Activated CD4-positive, alpha-beta T cell treated with anti-CD3 and anti-CD28 coated beads for 36 hours (primary cell): ENCODE measurements at places on chromosomes 1 and 21. TPM values are rescaled to one million over a fixed set of nuclear protein-coding genes. Genes with fewer than 3 reads are reported as not detected.
A peak's percentile ranks its signal among the peaks of the same experiment; 100 is the strongest.

MEAF6 gene
- 66.8 TPM for total RNA-seq

EPHA10 gene
- total RNA-seq = 0.51 TPM

RORC gene
- 3.8 TPM for total RNA-seq

NR1I3 gene
- total RNA-seq = not detected

TENT5C gene
- total RNA-seq = 6.0 TPM

HNRNPCL4 gene
- total RNA-seq = not detected

FOXD2 gene
- total RNA-seq = 0.07 TPM

ZC3H12A gene
- total RNA-seq = 31.2 TPM

DNA sequence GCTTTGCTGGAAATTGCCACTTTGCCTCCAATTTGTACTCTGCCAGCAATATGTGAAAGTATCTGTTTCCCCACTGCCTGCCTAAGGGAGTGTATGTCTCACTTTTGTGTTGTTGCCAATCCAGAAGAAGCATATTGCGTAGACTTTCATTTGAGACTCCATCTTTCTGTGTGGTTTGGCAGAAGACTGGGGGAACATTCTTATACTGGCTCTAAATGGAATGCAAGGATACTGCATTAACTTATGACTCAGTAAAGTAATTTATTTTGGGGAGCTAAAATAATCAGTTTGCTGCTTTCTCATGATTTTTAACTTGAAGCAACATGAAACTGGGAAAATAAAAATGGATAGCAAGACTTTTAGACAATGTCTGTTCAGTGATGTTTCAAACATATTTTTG, 107.7 kb upstream of the TMPRSS2 start:
- DNase-seq = no peak

DNA sequence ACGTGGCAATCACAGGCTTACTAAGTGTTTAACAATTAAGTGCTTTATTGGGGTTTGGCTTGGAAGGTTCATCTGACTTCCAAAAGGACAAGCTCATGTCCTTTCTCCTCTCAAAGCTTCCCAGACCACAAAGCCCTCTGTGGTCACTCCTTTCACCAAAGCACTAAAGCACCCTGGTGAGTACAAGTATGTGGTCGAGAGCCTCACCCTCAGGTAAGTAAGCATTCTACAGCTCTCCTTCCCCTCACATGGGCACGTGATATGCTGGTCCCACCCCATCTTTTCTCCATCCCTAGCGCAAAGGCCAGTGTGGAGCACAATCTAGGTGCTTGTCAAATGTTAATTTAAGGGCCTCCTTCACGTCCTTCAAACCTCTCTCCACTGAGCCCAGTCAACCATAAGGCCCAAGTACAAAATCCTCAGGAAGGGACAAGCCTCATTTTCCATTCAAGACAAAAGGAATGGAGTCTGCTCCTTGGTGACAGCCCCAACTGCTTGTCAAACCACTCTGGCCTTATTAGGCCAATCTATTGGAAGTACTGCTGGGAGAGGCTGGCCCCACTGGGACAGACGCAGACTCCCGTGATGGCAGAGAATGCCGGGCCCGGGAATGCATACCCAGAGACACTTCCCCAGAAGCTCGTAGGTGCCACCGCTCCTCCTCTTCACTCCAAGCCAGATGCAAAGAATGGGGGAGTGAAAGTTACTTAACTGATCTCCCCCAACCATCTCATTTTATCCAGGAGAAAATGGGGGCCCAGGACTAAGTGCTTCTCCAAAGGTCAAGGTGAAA, 7.8 kb downstream of the STMN1 start:
- no peak for DNase-seq

GRCh38 chr1:204473400-204473965, 21.1 kb downstream of the PIK3C2B start:
- no peak for DNase-seq

GRCh38 chr21:17250778-17251241, 262.0 kb upstream of the CXADR start:
- no peak for DNase-seq

DNA sequence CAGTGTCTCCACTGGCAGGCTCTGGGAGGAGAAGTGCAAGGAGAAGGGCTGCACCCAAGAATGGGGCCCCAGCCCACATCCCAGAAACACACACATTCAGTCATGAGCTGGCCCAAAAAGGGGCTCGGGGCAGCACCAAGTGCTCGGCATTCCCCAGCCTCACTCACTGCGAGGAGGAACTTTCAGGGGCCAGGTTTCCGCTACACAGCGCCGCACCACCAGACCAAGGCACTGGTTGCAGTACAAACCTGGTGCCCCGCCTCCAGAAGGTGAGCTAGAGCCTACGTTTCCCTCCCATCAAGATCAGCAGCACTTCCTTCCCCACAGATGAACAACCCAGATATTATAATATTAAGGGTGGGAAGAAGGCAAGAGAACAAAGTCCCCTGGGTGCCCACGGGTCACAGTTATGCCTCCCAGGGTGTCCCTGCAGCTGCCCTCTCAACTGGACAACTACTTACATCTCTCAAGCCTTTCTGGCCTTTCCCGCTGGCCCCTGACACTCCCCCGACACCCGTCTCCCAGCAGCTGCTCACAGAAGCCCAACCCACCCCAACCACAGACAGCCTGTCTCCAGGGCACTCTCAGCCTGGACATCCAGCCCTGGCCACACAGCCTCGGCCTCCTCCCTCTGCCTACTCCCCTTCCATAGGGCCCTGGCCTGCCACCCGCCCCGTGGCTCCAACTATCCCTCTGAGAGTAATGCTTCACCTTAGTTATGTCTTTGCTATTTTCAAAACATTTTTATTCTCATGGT, 3.8 kb downstream of the PBXIP1 start:
- DNase-seq = peak; percentile 83

DNA sequence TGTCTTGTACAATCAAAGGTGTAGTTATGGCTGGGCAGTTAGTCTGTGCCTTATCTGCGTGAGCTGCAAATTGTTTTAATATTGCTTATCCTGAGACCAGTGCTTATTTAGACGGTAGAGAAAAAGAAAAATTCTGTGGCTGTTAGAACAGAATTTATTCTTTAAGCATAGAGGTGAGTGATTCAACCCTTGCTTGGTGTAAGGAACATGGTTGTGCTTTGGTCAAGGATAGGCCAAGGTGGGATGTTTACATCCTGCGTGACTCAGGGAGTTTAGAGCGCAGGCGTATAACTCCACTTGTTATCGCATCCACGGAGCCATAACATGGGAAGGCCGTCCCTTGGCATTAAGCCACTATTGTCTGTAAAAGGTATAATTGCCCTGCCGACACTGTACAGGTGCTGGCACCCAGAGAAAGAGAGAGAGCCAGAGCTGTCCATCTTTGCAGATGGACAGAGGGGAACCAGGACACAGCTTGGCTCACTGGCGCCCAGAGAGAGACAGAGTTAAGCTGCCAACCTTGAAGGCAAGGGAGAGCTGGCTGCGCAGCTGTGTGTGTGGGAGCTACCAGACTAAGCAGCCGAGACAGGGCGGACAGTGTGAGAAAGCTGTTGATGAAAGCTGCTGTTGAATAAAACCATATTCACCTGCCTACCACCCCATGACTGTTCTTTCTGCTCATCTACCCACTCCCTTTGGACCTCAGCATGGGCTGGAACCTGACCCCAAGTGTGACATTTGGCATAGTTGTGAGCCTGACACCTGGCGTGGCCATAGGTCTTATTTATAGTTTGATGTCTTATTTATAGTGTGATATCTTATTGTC, 200.4 kb downstream of the DYRK1A start:
- DNase-seq = no peak

DNA sequence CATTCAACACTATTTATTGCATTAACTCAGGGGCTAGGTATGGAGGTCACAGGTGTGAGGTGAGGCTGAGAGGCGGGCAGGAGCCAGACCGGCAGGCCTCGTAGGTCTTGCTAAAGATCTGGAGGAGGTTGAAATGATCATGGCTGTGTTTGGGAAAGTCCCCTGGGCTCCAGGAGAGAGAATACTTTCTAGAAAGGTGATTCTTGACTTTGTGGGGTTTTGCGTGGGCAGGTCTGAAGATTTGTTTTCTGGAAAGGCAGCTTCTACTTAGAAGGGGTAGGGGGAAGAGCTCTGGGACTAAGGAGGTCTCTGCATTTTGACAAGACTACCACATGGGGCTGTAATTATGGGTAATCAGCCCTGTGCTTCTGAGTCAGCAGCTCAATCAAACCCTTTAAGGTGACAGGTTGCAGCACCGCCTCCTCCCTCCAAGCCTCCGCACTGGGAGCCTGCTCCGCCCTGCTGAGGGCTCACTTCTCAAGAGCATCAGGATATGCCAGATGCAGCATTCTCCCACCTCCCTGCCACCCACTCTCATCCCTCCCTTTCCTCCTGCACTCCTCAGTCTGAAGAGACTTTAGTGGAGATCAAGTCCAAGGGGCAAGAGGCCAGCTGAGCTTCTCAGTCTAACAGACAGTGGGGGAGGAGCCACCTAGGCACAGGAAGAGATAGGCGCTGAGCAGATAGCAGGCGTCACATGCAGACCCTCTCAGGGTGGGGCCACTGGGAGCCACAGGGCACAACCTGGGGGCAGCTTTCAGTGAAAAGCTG, 30.5 kb downstream of the SLC30A1 start:
- peak; percentile 66 for DNase-seq

- no peak for DNase-seq
These were observed 7.0 kb upstream of the MMEL1 start for GRCh38 chr1:2639607-2640521.

DNA sequence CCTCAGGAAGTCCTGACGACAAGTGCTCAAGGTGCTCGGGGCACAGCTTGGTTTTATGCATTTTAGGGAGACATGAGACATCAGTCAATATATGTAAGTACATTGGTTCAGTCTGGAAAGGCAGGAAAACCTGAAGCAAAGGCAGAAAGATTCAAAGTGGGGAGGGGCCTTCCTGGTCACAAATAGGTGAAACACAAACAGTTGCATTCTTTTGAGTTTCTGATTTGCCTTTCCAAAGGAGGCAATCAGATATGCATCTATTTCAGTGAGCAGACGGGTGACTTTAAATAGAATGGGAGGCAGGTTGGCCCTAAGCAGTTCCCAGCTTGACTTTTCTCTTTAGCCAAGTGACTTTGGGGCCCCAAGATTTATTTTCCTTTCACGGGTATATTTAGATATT, 8.9 kb upstream of the RNF187 start:
- DNase-seq = no peak

DNA sequence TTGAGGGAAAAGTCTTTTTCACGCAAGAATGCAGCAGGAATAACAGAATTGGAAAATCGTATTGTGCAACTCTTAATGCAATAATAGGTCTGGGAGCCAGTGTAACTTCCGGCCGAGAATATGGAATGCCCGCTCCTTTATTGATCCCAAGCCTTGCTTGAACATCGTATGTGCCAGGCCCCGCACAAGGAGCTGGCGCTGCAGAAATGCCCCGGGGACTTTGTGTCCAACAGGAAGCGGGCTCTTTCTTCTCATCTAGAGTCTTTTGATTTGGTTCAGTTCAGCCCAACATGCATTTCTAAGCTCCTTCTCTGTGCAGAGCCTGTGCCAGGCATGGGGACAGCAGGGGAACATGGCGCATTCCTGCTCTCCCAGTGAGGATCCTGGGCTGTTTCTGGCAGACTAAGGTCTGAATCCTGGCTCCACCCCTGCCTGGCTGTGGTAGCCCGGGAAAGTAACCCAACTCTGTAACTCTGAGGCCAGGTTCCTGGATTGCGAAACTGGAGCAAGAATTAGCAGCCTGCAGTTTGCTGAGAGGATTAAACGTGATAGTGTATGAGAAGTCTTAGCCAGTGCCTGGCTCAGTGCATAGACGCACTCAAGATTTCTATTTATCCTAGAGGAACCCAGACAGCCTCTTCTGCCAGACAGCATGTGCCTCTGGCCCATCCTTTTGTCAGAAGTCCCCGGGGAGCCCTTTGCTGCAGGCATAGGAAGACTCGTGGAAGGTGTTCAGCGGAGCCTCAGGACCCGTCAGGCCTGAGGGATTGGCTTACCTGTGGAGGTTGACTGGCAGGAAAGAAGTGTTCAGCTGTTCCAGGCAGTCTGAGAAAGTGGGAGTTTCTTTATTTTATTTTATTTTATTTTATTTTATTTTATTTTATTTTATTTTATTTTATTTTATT, 987 bp upstream of the CDCP2 start:
- no peak for DNase-seq

DNA sequence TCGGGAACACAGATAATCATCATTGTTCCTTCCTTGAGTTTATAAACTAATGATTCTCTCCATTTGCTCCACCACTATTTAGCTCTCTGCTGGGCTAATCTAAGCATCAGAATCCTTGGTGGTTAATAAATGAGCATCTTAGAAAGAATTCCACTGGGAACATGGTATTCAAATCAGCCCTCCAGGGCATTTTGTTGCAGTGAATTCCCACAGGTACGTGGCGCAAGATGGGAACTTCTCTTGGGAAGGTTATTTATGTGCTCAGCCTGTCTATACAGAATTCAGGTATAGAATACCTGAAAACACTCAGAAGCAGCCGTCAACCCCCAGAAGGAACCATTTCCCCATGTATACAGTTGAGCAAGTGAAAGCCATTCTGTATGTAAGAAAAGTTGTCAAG, 131.5 kb downstream of the NTNG1 start:
- no peak for DNase-seq

- DNase-seq = no peak
These were observed 730 bp upstream of the PHF13 start for GRCh38 chr1:6612641-6613360.

GRCh38 chr1:42807056-42807668, 9.8 kb upstream of the ERMAP start:
- DNase-seq = no peak

- DNase-seq = no peak
These were observed 1544.1 kb downstream of the PLA2G4A start for GRCh38 chr1:188372821-188373220.

GRCh38 chr1:25854554-25854953, 4.7 kb downstream of the AUNIP start:
- no peak for DNase-seq

DNA sequence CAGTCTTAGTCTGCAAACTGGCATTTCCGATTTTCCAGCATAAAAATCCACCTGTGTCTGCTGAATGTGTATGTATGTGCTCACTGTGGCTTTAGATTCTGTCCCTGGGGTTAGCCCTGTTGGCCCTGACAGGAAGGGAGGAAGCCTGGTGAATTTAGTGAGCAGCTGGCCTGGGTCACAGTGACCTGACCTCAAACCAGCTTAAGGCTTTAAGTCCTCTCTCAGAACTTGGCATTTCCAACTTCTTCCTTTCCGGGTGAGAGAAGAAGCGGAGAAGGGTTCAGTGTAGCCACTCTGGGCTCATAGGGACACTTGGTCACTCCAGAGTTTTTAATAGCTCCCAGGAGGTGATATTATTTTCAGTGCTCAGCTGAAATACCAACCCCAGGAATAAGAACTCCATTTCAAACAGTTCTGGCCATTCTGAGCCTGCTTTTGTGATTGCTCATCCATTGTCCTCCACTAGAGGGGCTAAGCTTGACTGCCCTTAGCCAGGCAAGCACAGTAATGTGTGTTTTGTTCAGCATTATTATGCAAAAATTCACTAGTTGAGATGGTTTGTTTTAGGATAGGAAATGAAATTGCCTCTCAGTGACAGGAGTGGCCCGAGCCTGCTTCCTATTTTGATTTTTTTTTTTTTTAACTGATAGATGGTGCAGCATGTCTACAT, 2.5 kb upstream of the OLFML3 start:
- DNase-seq = no peak

DNA sequence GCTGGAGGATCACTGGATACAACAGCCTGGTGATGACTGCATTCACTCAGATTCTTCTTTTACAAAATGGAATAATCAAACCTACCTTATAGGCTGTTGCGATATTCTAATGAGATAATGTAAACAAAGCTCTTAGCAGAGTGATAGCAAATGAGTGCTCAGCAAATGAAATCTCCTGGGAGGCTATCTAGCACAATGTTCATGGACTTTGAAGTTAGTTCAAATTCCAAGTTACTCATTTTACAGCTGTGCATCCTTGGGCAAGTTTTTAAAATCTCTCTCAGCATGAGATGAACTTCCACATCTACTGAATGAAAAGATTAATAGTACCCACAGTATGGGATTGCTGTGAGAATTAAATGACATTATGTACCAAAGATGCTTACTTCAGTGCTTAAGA, 80.8 kb upstream of the PAPPA2 start:
- DNase-seq = no peak
